Skin of body (tissue), 3 donors: ENCODE measurements at places on chromosomes 5 and 9.
A peak's percentile ranks its signal among the peaks of the same experiment; 100 is the strongest.

DNA sequence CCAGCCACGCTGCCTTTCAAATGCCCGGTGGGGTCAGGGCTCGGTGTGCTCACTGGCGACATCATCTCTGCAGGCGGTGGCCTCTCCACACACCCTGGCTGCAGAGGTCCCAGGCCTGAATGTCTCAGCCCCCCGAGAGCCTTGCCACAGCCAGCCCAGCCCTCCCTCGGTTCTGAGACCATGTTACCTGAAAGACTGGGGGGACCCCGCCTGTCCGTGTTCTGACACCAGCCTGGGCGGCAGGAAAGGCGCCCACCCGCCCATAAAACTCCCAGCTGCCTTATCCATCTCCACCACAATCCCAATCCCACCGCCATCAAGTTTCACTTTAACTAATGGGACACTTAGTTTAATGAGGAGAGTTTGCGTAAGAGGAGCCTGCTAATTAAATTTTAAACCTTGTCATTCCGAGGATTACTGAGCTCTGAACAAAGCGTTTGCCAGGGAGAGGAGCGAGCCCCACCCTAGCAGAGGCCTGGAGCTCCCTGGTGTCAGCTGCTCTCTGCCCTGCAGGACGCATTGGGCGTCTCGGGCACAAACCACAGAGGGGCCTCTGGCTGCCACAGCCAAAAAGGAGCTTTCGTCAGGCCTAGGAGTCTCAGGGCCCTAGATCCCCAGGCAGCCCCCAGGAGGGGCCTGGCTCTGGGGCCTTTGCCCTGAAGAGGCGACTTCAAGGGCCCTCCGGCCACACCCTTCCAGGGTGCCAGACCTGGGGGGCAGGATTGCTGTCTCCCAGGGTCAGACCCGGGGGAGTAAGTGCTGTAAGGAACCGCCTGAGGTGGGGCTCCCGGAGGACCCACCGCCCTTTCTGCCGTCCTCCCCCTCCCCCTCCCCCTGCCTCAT is 15.3 kb downstream of the LHX3 start:
- DNase-seq = no peak

DNA sequence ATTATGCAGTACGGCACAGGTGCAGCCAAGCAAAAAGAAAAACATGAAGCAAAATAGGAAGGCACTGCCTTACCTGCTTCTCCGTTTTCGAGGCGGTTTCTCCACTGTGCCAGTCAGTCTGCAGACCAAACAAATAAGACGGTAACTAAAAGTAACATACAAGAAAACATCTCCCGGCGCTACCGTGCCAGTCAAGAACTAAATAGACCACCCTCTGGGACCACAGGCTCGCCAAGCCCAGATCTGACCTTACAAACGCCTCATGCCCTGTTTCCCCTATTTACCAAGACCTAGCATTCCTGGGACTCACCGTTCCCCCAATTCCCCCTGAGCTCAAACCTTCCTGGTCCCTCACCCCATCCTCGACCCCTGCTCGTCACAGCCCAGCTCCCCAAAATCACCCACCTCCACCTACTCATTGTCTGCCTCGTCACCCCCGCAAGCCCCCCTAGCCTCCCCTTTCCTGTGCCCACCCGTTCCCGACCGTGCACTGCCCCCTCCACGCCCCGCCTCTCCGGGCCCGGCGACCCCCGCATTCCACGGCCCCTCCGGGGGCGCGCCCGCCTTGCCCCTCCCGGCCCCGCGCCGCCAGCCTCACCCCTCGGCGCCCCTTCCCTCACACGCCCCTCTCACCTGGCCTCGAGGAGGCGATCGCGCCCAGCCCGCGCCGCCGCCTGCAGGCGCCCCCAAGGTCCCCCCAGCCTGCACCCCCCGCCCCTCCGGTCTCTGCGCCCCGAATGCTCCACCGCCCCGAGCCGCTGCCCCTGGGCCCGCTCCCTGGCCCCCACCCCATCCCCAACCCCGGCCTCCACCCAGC is 560 bp downstream of the SCAI start:
- DNase-seq = no peak

GRCh38 chr9:129823542-129823934 is 398 bp downstream of the TOR1A start:
- DNase-seq = no peak

DNA sequence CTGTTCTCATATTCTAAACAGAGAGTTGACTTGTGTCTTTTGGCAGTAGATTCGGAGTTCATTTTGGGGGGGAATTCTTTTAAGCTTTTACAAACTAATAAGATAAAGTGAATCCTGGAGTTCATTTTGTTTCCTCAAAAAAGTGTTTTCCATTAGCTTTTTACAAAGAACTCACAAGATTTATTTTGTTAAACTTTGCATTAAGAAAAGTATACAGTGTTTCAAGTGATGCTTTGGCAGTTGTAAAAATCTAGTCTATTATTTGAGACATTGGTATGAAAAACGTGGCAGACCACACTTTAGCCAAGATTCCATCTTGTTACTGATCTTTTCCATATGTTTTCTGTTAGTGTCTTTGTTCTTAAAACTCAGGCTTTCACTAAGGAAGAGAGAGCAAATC is 1.2 kb upstream of the OMD start:
- peak; percentile 91 for DNase-seq

DNA sequence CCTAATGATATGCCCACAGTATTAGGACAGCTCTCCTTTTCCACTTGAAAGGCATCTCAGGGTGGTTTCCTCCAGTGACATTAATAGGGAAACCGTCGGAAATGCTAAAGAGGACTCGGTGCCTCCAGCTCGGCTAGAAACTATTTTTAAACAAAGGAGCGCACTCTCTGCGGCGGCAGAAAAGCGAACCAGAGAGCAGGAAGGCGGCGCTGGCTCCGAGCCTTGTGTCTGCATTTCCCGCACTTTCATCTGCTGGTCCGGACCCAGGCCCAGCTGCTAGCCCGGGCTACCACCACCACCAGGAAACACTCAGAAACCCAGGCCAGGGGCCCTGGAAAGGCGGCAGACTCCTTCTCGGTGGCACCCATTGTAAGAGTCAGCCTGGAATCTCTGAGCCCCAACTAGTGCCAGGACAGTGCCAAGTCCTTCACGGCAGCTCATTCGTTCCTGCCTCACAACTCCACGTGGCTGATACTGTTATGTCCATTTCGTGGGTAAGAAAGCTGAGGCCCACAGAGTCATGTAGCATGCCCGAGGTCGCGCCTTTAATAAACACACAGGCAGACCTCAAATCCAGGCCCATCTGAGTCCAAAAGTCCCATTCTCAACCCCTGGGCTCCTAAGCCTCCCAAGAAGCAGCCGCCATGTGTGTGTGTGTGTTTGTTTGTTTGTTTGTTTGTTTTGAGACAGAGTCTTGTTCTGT is 73.9 kb downstream of the VAV2 start:
- no peak for DNase-seq

DNA sequence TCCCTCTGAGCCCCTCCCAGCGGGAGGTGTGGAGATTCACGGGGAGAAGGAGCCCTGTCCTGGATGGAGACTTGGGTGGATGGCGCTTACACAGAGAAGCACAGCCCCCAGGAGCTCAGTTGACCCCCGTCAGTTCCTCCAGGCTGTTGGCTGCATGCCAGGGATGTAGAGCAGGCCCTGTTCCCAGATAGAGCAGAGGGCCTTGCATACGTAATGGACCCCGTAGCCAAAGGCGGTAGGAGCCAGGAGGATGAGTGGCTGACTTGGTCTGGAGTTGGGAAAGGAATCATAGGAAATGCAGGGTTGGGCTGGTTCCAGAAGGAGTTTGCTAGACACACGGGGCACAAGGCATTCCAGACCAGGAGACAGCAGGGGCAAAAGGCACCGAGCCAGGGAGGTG is 2.5 kb downstream of the PMPCA start:
- DNase-seq = no peak

GRCh38 chr9:8389531-8389930 is 590.0 kb upstream of the DMAC1 start:
- no peak for DNase-seq

GRCh38 chr9:114097613-114098020 is 1.5 kb downstream of the KIF12 start:
- DNase-seq = no peak

GRCh38 chr5:140140435-140140834 is 14.7 kb downstream of the IGIP start:
- no peak for DNase-seq

DNA sequence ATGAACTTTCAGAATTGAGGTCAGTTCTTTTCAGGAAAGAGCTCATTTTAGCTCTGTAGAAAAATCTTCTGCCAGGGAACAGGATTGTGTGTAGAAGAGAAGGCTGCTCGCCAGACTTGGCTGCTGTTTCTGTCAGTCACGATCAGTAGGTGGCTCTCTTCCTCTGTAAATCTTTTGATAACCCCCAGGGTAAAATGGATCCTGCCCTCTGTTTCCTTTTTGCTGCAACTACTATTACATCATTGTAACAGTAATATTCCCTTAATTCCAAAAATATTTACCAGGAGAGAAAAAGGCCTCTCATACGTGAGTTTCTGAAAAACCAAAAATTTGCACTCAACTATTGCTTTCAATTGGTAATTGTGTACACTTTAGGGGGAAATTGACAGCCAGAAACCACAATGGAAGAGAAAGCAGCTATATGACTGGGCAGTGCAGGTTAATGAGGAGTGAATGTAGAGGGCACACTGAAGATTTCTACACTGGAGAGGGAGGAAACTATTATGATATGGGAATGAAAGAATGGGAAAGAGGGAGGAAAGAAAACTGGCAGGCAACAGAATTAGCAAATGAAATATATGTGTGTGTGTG is 12.3 kb downstream of the IFNA21 start:
- no peak for DNase-seq

DNA sequence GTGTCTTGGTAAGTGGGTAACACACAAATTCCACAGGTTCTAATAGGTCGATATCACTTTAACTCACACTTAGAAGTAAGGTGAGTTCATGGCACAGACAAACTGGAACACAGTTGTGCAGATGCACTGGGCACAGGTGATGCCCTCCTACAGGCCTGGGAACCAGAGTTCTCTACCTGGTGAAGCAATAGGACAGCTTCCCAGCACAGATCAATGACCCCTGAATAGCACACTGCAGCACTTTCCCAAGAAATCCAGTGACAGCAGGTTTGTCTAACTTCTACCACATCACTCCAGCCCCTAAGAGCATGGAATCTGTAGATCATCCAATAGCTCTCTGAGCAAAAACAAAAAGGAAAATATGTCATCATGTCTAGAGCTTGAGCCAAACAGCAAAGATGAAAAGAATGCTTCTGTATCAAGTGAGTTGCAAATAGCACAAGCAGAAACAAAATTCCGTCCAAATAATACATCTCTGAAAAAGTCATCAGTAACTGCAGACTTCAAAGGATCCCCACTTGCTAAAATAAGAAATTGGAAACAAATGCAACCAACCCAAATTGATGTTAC is 33.5 kb downstream of the MOCS2 start:
- peak; percentile 39 for DNase-seq

GRCh38 chr9:8696516-8696915 is 896.9 kb upstream of the DMAC1 start:
- DNase-seq = no peak

DNA sequence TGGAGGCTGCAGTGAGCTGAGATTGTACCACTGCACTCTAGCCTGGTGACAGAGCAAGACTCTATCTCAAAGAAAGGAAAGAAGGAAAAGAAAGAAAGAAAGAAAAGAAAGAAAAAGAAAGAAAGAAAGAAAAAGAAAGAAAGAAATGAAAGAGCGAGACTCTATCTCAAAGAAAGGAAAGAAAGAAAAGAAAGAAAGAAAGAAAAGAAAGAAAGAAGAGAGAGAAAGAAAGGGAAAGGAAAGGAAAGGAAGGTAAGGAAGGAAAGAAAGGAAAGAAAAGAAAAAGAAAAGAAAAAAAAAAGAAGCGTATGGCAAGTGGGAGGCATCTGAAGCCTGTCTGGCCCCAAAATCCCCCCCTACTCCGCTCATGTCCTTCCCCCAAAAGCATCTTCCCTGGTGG is 182.3 kb upstream of the MSX2 start:
- no peak for DNase-seq

DNA sequence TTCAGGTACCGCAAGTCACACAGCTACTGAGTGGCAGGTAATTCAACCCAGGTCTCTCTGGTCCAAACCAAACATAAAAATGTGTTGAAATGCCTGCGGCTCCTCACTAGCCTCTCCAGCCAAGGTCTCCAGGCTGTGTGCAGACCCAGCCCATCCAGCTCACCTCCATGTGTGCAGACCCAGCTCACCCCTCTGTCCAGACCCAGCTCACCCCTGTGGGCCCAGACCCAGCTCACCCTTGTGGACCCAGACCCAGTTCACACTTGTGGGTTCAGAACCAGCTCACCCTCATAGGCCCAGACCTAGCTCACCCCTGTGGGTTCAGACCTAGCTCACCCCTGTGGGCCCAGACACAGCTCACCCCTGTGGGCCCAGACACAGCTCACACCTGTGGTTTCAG is 188.0 kb upstream of the ADCY2 start:
- no peak for DNase-seq

- DNase-seq = no peak
Measured at GRCh38 chr9:119801311-119801710, 432.1 kb upstream of the BRINP1 start.

DNA sequence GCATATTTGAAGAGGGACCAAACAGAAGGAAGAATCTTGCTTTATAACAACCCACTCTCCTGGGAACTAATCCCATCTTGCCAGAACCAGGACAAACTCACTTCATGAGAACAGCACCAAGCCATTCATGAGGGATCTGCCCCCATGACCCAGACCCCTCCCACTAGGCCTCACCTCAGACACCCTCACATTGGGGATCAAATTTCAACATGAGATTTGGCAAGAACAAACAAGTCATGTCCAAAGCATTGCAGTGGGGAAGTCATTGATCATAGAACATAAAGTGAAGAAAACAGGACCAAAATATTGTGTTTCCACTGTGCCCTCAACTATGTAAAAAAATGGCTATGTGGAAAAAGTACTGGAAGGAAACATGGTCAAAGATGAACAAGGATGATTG is 43.9 kb downstream of the MAP1B start:
- DNase-seq = no peak

DNA sequence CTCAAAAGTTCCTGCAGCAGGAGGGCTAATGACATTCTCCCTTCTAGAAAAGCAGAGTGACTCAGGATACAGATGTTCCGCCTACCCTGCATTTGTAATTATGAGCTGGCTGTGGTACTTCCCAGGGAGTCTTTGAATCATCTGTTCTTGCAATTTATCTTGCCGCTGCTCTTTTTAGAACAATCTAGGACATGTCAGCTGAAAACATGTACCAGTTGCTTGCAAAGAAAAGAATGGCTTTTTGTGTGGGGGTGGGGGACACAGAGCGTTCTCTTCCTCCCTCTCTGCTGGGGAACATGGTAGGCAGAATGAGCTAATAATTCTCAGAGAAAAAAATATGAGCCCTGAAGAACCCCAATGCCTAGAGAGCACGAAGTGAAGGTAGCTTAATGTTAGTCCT is 51.7 kb upstream of the TUT7 start:
- no peak for DNase-seq

GRCh38 chr5:112977440-112977861 is 853 bp downstream of the DCP2 start:
- DNase-seq = peak; percentile 43

DNA sequence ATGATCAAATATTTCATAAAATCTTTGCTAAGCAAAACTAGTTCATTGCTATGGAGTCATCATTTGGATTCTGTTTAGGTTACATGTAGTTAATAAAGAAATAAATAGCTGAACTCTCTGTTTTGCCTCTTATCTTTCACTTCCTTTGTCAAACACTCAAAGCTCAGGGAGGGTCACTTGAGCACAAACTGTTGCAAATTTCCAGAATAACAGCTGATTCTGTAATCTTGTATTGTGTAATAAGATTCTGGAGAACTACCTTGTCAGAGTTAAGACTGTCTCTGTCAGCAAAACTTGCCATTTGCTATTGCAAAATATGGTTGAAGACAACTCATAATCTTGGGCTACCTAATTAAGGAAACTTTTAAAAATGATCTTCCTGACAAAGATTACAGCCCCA is 182.0 kb upstream of the MOCS2 start:
- DNase-seq = no peak
